Mesothelial cell of epicardium (in vitro differentiated cells): ENCODE measurements at places on chromosomes 7 and 10.

DNA sequence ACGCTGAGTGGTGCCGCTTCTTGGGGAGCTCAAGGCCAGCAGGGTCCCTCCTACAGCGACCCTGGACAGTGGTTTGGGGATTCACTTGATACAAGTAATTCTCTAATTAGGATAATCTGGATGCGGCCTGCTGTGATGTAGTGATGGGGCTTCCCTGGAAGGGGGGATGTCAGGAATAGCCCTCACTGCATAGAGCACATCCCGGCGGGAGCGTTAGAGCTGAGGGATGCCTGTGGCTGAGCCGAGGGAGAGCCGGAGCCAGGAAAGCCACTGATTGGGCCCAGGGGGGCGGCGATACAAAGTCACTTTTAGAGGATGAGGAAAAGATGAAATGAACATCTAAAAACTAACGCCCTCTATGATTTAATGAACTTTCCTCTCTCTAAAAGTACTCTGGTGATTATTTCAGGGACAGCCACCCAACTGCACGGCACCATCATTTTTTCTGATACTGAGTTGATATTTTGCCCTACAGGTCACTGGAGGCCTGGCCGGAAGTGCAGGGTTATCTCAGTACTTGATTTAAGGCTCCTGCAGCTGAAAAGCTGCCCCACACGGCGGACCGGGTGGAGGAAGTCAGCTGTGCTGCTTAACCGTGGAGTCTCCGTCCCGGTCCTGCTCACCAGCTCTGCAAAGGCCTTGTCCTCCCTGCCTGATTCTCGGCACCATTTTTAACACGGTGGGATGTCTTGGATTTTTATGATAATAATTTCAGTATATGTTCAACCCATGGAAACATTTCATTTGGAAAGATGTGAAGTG lies 518.8 kb downstream of the DNAJB6 start:
- DNase-seq, result no peak

- no peak for DNase-seq
Measured at GRCh38 chr7:1274121-1274875, 41.6 kb downstream of the UNCX start.

DNA sequence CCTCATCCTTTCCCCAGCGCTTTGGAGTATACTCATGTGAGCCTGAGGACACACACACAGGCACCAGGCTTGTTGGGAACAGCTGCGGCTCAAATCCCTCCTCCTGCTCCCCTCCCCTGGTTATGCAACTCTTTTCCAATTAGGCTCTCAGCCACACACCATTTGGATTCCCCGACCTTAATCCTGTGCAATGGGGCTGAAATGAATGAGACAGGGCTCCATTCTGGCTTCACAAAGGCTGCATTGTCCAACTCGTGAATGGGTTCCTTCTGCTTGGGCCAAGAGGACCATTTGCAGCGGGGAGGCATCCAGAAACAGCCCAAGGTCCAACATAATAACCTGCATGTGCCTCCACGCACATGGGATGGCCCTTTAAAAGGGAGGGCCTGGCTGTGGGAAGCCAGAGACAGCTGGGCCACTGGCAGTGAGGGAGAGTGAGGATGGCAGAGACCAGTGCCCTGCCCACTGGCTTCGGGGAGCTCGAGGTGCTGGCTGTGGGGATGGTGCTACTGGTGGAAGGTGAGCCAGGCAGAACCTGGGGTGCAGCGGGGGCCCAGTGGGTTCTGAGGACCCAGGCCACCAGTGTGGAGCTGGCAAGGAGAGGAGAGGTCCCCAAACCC lies at the start of gene RGR:
Gene RGR, plus strand, starts transcription at position 403 of the 620 bp plus-strand sequence. Its CDS starts 38 bp downstream, at position 441.
- DNase-seq, result no peak

- no peak for DNase-seq
Measured at GRCh38 chr10:26624006-26624405, 73.5 kb upstream of the PDSS1 start.

- no peak for DNase-seq
Measured at GRCh38 chr10:122078965-122079795, 90.2 kb downstream of the TACC2 start.

DNA sequence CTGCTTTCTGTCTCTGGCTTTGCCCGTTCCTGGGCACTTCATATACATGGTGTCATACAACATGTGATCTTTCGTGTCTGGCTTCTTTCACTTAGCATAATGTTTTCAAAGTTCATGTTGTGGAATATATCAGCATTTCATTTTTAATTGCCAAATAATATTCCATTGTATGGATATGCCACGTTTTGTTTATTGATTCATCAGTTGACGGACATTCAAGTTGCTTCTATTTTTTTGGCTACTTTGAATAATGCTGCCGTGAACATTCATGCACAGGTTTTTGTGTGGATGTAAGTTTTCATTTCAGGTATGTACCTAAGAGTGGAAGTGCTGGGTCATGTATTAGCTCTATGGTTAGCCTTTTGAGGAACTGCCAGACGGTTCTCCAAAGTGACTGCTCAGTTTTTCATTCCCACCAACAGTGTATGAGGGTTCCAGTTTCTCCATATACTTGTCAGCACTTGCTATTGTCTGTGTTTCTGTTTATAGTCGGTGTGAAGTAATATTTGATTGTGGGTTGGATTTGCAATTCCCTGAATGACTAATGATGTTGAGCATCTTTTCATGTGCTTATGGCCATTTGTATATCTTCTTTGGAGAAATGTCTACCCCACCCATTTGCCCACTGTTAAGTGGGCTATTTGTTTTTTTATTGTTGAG lies 401.4 kb upstream of the GALNT17 start:
- DNase-seq, result no peak

DNA sequence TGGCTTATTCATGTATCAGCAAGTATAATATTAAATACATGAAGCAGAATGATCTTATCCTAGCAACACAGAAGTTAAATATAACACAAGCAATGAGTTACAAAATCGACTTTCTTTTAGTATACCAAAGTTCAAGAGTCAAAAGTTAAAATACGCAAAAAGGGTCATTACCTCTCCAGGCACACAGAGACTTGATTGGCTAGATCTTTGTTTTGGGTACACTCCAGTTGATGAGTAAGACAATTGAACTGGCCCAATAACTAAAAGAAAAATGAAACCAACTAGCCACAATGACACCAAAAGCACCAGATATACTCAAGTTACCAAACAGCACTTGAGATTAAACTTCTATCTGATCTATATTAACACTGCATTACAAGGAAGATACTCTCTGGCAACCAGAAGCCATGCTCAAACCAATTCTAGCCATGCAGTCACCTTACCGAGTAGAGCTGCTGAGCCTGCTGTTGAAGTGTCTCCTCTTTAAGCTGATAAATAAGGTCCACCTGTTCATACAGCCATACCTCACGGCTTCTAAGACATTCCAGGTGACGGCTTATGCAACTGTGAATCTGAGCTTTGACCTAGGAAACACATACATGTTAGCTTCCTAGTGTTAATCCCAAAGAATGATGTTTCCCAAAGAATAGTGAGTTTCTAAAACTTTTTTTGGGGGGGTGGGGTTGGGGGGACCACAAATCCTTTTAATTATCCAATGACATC lies 15.6 kb downstream of the NCOA4 start:
- DNase-seq, result no peak

DNA sequence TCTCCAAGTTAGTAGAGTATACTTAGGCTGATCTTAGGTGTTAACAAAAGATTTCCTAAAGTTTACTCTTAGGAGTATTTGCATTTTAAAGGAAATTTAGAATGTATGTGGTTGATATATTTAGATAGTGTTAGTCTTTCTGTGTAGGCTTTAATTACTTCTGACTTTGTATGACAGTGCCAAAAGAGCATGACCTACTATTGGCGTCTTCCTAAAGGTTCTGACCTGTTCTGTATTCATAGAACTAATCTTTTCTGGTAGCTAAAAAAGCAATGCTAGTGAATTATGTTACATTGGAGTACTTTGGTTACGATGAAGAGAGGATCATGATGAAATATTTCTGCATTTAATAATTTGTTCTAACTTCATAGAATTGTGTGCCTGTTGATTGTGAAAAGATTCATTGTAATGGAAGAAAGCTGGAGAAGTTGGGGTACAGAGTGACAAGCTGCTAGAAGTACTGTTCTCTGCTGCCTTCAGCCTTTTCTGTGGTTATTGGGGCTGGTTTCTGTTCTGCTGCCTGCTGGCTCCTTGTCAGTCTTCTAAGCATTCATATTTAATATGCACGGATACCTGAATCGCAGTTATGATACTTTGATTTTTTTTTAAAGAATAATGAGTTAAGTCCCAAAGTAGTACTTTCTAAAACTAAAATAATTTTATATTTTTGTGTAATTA lies 13.2 kb downstream of the WAC start:
- DNase-seq, result no peak

DNA sequence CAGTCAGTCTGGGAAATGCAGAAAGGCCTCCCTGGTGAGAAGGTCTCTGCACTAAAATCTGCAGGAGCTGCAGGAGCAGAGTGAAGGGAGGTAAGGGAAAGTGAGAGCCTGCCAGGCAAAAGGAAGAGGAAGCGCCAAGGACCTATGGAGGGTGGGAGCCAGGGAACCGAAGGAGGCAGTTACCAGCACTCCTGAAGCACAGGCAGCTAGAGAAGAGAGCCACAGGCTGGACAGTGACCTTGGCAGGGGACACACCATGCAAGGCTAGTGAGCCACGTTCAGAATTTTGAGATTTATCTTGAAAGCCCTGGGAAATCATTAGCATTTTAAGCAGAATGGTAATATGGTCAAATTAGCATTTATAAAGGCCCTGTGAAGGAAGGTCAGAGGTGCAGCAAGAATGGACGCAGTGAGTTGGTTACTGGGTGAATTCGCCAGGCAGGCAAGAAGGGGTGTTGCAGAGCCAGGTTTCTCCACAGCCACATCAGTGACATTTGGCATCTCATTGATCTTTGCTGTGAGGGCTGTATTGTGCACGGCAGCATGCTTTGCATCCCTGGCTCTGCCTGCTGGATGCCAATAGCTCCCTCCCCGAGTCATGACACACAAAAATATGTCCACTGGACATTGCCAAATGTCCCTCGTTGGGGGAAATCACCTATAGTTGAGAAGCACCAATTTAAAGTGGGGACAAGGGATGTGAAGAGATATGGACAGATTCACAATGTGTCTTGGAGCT lies 54.7 kb upstream of the LANCL2 start:
- no peak for DNase-seq

DNA sequence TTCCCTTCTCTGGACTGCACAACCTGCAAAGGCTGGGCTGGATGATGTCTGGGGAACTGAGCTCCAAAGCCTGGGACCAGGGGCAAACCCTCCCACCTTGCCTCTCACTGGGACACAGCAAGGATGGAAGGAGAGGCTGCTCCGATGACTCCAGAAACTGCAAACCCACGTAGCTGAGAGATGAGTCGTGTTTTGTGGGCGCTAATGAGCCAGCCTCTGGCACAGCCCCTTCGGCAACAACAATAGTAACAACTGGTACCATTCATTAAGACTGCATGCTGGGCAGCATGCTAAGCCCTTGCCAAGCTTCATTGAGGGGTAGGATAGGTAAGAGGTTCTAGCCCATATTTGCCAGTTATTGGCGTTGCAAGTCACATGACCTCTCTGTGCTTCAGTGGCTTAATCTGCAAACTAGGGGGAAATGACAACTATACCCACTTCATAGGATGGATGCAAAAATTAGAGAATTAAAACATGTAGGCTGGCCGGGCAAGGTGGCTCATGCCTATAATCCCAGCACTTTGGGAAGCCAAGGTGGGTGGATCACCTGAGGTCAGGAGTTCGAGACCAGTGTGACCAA lies 145.9 kb downstream of the SH3PXD2A start:
- DNase-seq, result no peak

- no peak for DNase-seq
Measured at GRCh38 chr7:55570939-55571338, 1.4 kb downstream of the VOPP1 start.

DNA sequence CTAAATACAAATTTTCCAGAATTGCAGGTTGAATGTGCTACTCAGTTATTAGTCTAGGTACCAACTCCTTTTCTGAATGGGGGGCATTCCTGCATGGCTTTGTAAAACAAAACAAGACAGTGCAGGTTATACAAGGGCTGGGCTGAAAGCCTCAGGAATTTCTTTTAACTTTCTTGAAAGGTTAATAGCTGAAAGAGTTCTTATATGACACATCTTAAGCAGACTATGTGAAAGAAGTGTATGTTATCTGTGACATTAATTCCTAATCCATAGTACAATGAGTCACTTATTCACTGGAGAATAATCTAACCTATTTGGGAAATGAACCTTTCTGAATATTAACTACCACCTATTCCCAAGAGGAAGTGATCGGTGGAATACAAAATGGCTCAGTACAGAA lies 115.6 kb upstream of the FAM133B start:
- no peak for DNase-seq

- DNase-seq, result no peak
Measured at GRCh38 chr7:27239387-27240014, 3.1 kb upstream of the EVX1 start.

DNA sequence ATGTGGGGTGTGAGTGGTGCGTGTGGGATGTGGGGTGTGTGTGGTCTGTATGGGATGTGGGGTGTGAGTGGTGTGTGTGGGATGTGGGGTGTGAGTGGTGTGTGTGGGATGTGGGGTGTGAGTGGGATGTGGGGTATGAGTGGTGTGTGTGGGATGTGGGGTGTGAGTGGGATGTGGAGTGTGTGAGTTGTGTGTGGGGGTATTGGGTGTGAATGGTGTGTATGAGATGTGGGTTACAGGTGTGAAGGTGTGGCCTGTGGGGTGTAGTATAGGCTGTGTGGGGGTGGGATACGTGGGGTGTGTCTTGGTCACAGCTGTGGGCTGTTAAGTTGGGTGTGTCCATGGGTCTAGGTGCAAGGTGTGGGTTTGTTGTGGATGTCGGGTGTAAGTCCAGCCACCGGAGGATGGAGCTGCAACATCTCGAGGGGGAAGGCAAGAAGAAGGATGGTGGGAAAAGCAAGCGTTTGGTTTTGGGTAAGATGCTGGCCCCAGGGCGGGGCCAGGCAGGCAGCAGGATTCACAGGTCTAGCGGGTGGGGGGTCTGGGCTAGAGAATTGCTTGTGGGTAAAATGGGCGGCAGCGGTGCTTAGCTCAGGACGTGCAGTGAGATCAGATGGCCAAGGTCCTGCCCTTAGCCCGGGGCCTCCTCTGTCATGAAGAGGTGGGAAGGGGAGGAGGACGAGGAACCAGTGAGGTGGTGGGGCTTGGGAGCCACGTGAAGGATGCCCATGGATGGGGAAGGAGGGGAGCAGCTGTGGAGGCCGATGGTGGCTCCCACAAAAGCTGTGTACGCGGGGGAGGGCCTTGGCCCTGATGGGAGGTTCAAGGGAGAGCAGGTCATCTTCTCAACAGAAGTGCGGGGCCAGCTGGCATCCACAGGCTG lies 60.1 kb downstream of the CFAP46 start:
- DNase-seq, result no peak

DNA sequence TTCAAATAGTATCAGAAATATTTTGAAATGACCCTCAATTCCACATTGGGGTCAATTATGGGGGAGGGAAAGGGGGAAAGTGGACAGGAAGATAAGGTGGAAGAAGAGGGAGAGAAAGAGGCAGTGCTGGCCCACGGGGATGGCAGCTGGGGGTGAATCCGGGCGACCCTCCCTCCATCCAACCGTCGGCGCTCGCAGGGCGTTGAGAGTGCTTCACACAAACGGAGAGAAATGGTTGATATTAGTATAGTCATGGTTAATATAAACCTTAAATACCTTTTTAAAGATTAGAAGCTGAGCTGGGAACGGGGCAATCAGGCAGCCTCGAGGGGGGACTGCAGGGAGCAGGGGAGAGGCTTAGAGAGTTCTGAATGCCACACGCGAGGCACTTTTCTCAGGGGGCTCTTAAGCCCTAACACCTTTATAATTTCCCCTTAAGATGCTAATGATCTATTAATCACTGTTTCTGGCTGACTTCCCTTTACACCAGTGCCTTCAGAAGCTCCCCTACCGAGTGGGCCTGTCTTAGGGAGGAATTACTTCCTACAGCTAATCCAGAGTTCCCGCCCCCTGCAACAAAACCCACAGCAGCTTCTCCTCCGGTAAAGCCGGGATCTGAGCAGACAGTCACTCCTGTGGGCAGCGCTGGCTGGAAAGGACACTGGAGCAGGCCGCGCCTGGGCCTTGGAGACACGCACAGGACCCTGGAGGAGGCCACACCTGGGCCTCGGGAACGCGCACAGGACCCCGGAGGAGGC lies 39.5 kb downstream of the PRKAG2 start:
- no peak for DNase-seq
